ENCODE measurements at places on chromosomes 1 and 21. TPM values are rescaled to one million over a fixed set of nuclear protein-coding genes. Genes with fewer than 3 reads are reported as not detected.

GRCh38 chr1:27632387-27633297 lies 2.3 kb downstream of the FGR start:
- no peak for DNase-seq
- H3K4me3 ChIP-seq, result no peak overlapping the region
- no peaks in the 10 kb centered on the region for H3K27me3 ChIP-seq
- no peaks in the 10 kb centered on the region for H3K36me3 ChIP-seq
- H3K27ac ChIP-seq, result peak overlapping the region; percentile 62
- peaks cover 72% of the 10 kb centered on the region for H3K4me1 ChIP-seq

Gene TSPAN1
- 2.3 TPM for total RNA-seq

DNA sequence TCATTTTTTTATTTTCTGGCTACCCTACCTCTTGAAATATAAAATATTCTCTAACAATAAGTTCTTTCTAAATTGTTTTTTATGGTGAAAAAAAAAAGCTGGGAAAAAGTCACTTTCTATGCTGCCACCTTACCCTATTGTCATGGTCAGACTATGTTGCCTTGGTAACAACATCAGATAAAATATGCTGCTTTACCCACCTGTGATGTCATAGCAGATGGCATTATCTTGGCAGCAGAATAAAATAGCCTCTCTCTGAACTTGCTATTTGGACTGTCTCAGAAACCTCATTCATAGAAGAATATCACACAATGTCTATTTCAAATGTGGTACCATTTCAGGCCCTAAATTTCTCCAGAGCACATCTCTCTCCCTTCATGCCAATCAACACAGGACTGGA lies 69.6 kb upstream of the SGIP1 start:
- no peak overlapping the region for H3K4me3 ChIP-seq
- H3K27ac ChIP-seq, result no peak overlapping the region
- no peaks in the 10 kb centered on the region for H3K27me3 ChIP-seq
- no peaks in the 10 kb centered on the region for H3K4me1 ChIP-seq

DNA sequence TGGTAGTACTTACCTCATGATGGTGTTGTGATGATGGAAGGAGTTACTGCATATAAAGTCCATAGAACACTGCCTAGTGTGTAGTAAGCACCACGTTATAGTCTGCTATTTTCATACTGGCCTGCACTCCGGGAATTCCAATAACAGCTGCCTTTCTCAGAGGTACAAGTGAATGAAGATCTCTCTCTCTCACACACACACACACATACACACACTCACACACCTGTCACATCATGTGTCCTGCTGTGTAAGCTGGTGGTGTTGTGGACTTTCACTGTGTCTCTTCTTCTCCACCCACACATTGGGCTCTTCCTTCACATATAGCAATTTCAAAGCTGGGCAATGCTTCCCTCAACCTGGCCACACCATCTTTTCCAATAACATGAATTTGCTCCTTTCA lies 33.4 kb upstream of the ST6GALNAC5 start:
- H3K27me3 ChIP-seq, result no peaks in the 10 kb centered on the region
- H3K27ac ChIP-seq, result no peak overlapping the region
- H3K4me1 ChIP-seq, result no peaks in the 10 kb centered on the region
- H3K4me3 ChIP-seq, result no peak overlapping the region

- no peak overlapping the region for H3K27ac ChIP-seq
- H3K27me3 ChIP-seq, result no peaks in the 10 kb centered on the region
- no peak overlapping the region for H3K4me3 ChIP-seq
- H3K4me1 ChIP-seq, result peaks cover 7% of the 10 kb centered on the region
Observed at GRCh38 chr1:45379524-45379923, 39.3 kb upstream of the MUTYH start.

Gene S100A11
- 172 TPM for total RNA-seq

DNA sequence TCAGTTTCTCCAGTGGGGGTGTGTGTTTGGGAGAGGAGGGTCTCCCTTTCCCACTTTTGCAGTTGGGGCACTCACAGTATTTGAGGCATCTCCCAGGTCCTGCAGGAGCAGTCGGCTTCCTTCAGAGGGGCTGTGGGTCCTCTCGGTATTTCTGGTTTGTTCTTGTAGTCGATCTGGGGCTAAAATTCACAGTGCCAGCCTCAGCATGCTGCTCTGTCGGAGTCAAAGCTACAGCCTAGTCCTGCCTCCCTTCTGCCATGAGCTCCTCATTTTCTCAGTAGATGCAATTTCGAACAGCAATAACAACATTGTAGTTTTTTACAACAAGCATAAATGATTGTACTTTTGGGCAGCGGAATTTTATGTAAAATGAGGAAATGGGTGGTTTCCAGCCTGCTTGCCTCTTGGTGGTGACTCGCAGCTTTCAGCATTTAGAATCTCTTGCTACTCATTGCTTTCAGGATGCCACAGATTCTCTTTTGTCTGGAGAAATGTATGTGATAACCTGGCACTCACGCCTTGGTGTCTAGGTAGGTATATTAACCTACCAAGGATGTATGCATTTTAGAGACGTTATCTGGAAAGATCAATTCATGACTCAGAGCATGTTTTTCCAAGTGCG lies 82.4 kb upstream of the C21orf91 start:
- no peaks in the 10 kb centered on the region for H3K36me3 ChIP-seq
- H3K27ac ChIP-seq, result peak overlapping the region; percentile 48
- H3K4me1 ChIP-seq, result peaks cover 19% of the 10 kb centered on the region
- DNase-seq, result no peak
- no peaks in the 10 kb centered on the region for H3K27me3 ChIP-seq

- H3K4me3 ChIP-seq, result no peak overlapping the region
- H3K4me1 ChIP-seq, result no peaks in the 10 kb centered on the region
- DNase-seq, result no peak
- H3K27ac ChIP-seq, result peak overlapping the region; percentile 23
Observed at GRCh38 chr1:6348511-6349191, 44.9 kb downstream of the ACOT7 start.

DNA sequence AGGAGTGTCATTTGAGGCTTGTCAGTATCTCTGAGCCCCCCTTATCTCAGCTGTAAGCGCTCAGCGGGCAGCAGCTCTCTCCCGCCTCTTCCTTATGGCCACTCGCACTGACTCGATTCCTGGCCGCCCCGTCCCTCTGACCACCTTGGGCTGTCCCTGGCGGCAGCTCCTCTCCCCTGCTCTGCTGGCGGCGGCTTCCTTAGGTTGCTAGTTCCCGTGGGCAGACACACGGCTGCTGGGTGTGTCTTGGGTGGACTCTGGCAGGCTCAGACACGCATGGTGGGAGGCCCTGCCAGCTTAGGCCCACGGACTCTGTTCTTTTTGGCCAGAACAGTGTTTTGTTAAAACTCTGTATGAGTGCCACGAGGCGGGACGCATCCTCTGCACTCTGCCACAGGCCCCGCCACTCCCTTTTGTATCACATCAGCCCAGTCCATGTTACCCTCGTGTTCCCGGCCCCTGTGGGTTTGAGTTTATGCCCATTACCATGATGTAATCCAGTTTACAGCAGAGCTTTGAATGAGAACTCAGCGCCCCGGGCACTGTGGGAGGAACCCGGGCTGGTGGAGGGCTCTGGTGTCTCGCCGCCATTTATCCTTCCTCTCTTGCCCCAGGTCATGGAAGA lies 45.9 kb downstream of the COQ8A start:
- no peak overlapping the region for H3K4me3 ChIP-seq
- no peaks in the 10 kb centered on the region for H3K27me3 ChIP-seq
- DNase-seq, result no peak
- H3K4me1 ChIP-seq, result peaks cover 88% of the 10 kb centered on the region
- H3K27ac ChIP-seq, result peak overlapping the region; percentile 91

- H3K36me3 ChIP-seq, result no peaks in the 10 kb centered on the region
- no peaks in the 10 kb centered on the region for H3K27me3 ChIP-seq
- no peak overlapping the region for H3K27ac ChIP-seq
- no peak overlapping the region for H3K4me3 ChIP-seq
- no peaks in the 10 kb centered on the region for H3K4me1 ChIP-seq
Observed at GRCh38 chr1:153795330-153795837, 20.2 kb downstream of the SLC27A3 start.

- H3K27me3 ChIP-seq, result no peaks in the 10 kb centered on the region
- peak overlapping the region; percentile 3 for H3K4me3 ChIP-seq
- DNase-seq, result no peak
- H3K36me3 ChIP-seq, result peaks cover 47% of the 10 kb centered on the region
- peaks cover 94% of the 10 kb centered on the region for H3K4me1 ChIP-seq
- H3K27ac ChIP-seq, result peak overlapping the region; percentile 98
Observed at GRCh38 chr1:8411803-8412182, 93.9 kb downstream of the SLC45A1 start.

Gene FCRL2
- not detected for total RNA-seq

GRCh38 chr1:2088458-2088857 lies 38.2 kb downstream of the PRKCZ start:
- no peaks in the 10 kb centered on the region for H3K36me3 ChIP-seq
- no peak for DNase-seq
- no peaks in the 10 kb centered on the region for H3K4me1 ChIP-seq
- H3K27me3 ChIP-seq, result no peaks in the 10 kb centered on the region

DNA sequence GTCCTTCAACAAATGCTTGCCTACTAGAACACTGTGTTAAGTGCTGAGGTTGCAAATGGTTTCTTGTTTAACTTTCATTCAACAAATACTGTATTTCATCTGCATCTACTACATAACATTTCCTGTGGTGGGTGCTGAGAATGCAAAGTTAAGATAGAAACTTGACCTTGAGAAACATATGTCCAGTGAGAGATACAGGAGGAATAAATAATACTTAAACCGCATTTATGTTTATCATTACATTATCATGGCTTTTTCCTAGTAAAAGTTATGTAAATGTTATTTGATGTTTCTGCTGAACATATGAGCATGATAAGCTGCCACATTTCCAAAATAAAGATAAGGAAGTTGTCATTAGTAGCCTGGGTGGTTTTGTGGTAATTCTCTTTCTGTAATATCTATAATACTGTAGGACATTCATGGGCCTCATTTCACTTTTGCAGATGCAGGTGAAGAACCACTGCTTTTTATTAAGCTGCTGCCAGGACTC lies 590.4 kb downstream of the PLPP3 start:
- H3K4me3 ChIP-seq, result no peak overlapping the region
- no peaks in the 10 kb centered on the region for H3K27me3 ChIP-seq
- H3K27ac ChIP-seq, result no peak overlapping the region
- H3K4me1 ChIP-seq, result no peaks in the 10 kb centered on the region

Gene CYP4X1
- total RNA-seq, result 2.2 TPM

GRCh38 chr1:76601465-76601864 lies 265.8 kb upstream of the ST6GALNAC5 start:
- H3K36me3 ChIP-seq, result no peaks in the 10 kb centered on the region
- no peak overlapping the region for H3K4me3 ChIP-seq
- no peak overlapping the region for H3K27ac ChIP-seq
- H3K27me3 ChIP-seq, result no peaks in the 10 kb centered on the region
- DNase-seq, result no peak

Gene NBPF26
- total RNA-seq, result 8.5 TPM

DNA sequence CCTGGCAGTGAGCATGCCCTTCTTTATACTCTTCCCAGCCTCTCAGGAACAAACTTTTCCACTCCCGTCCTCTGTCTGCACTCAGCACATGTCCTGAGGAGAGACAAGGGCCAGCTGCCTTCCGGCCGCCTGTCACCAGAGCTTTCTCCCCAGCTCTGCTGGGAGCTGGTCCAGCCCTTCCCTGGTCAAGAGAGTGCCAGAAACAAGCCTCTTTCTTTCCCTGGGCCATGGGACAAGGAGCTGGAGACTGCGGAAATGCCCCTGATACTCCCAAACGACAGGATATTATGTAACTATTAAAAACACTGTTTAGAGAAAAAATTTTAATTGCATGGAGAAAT lies 10.4 kb downstream of the LAMB3 start:
- H3K4me1 ChIP-seq, result no peaks in the 10 kb centered on the region
- H3K27me3 ChIP-seq, result no peaks in the 10 kb centered on the region
- peak overlapping the region; percentile 93 for H3K27ac ChIP-seq
- DNase-seq, result peak; percentile 86
- H3K4me3 ChIP-seq, result no peak overlapping the region

GRCh38 chr1:20361401-20361800 lies 70.7 kb downstream of the VWA5B1 start:
- DNase-seq, result no peak
- no peaks in the 10 kb centered on the region for H3K36me3 ChIP-seq
- H3K4me1 ChIP-seq, result peaks cover 44% of the 10 kb centered on the region

- no peaks in the 10 kb centered on the region for H3K27me3 ChIP-seq
- H3K4me1 ChIP-seq, result peaks cover 9% of the 10 kb centered on the region
- no peak overlapping the region for H3K27ac ChIP-seq
- DNase-seq, result no peak
Observed at GRCh38 chr1:22812993-22813790, 102.6 kb downstream of the EPHB2 start.

DNA sequence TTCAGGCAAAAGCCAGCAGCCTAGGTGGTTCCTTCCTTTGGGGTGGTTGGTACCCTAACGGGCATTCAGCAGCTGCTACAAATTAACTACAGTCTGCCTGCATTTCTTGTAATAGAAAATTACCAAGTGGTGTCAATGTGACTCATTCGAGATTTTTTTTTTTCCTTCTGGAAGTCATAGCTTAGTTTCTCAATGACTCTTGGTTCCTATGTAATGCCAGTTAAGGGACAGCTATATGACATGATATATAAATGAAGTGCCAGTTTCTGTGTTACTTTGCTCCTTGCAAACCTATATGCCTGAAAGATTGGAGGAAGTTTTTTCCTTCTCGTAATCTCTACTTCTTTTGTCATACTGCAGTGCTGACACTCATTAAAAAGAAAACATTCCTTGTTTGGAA lies 2.6 kb downstream of the MGST3 start:
- peaks cover 9% of the 10 kb centered on the region for H3K36me3 ChIP-seq
- H3K4me1 ChIP-seq, result no peaks in the 10 kb centered on the region
- no peaks in the 10 kb centered on the region for H3K27me3 ChIP-seq
- H3K4me3 ChIP-seq, result peak overlapping the region; percentile 95

DNA sequence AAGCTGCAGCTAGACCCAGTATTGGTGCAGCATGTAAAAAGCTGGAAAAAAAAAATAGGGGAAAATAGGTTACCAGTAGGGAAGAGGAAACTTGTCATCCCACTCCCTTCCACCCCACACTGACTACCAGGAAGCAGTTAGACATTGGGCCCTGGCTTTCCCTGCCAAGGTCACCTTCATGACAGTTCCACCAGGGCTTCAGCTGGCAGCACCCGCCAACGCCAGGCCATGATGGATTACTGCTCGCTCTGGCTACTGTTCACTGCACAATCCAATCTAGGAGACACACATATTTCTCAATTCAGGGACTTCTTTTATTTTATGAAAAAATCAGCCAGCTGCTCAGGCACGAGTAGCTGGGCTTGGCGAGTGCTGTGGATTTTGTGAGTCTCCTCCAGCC lies 127.7 kb downstream of the DMRTA2 start:
- H3K4me1 ChIP-seq, result no peaks in the 10 kb centered on the region
- no peaks in the 10 kb centered on the region for H3K27me3 ChIP-seq
- H3K4me3 ChIP-seq, result no peak overlapping the region
- H3K36me3 ChIP-seq, result no peaks in the 10 kb centered on the region
- no peak overlapping the region for H3K27ac ChIP-seq

DNA sequence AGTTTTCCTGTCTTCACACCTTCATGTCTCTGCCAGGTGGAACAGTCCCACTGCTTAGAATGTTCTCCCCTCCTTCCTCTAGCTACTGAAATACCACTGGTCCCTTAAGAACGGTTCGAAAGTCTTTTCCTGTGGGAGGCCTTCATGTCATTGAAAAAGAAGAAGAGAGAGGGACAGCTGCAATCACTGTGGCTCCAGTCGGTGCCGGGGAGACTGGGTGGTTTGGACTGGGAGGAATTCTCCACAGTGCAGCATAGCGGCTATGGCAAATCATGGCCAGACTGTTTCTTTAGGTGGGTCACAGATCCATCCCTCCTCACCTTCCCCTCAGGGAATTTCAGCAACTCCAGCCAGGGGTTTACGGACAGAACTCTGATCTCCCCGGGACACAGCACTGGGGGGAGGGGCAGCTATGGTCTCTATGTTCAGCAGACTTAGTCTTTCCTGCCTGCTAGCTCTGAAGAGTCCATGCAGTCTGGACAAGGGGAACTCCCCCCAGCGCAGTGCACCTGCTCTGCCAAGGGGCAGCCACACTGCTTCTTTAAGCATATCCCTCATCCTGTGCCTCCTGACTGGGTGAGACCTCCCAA lies 567.2 kb downstream of the SMYD3 start:
- no peaks in the 10 kb centered on the region for H3K36me3 ChIP-seq
- no peak for DNase-seq
- H3K27me3 ChIP-seq, result no peaks in the 10 kb centered on the region

Data from right atrium auricular region (tissue), 2 donors.